Activated naive CD8-positive, alpha-beta T cell treated with anti-CD3 and anti-CD28 coated beads, Interleukin-2, amount 50 U/mL, for 16 hours (primary cell): ENCODE measurements at places on chromosomes 3 and 15.

DNA sequence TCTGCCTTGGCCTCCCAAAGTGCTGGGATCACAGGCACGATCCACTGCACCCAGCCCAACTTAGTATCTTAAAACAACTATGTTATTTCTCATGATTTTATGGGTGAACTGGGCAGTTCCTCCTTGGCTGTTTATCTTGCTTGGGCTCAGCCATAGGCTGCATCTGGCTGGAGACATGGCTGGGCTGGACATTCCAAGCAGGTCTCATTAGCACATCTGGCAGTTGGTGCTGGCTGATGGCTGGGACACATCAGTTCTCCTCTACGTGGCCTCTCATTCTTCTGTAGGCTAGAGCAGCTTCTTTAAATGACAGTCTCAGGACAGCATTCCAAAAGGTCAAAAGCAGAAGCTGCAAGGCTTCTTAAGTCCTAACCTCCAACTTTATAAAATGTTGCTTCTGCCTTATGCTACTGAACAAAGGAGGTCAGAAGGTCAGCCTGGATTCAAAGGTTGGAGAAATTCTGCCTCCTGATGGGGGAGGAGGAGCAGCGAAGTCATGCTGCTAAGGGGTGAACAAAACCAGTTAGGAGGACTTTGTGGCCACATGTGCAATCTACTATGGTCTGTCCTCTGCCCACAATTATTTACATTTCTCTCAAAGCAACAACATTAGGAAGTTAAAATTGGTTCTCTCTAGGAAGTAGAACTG lies 144.0 kb downstream of the AQP9 start:
- DNase-seq: no peak

GRCh38 chr15:63308947-63309346 lies 31.5 kb downstream of the APH1B start:
- no peak for DNase-seq

- DNase-seq: no peak
Observed at GRCh38 chr3:195226900-195227447, 44.0 kb downstream of the XXYLT1 start.

GRCh38 chr3:145448436-145448835 lies 712.5 kb downstream of the PLOD2 start:
- no peak for DNase-seq

GRCh38 chr15:40081691-40082194 lies 26.9 kb downstream of the BMF start:
- no peak for DNase-seq

GRCh38 chr15:95377258-95377852 lies 953.1 kb upstream of the NR2F2 start:
- DNase-seq: no peak

- DNase-seq: no peak
Observed at GRCh38 chr15:70653426-70653825, 109.9 kb downstream of the UACA start.

DNA sequence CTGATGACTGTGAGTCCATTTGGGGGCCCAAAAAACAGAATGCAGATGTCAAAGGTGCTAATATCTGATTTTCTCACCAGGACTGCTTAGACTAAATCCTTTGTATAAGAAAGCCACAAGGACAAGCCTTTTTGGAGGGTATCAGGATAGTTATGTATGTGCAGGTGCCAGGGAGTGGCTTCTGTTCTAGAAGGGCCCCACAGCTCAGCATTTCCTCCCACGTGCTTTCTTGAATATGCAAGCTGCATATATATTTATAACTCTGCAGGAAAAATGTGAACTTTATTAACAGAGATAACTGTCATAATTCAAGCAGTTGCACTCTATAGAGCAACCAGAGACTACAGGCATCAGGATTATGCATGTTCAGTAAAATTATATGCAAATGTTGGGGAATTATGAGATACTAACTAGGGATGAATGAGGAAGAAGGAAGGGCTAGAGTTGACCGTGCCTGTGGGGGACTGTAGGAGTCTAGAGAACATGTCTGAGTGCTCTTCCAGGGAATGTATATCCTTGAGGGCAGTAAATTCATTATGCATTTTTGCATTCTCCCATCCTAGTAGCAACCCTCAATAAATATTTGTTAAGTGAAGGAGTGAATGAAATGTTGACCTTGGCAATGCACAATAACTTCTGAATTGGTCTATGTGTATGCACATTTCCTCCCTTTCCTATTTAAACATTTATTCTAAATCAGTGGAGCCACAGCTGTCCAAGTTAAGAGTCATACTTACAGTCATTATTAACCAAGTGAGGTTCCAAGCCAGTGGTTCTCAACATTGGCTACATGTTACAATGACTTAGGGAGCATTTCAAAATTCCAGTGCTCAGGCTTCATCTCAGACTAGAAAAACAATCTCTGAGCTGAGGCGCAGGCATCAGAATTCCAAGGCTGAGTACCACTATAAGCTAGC lies 94.8 kb upstream of the ANKRD28 start:
- DNase-seq: no peak

DNA sequence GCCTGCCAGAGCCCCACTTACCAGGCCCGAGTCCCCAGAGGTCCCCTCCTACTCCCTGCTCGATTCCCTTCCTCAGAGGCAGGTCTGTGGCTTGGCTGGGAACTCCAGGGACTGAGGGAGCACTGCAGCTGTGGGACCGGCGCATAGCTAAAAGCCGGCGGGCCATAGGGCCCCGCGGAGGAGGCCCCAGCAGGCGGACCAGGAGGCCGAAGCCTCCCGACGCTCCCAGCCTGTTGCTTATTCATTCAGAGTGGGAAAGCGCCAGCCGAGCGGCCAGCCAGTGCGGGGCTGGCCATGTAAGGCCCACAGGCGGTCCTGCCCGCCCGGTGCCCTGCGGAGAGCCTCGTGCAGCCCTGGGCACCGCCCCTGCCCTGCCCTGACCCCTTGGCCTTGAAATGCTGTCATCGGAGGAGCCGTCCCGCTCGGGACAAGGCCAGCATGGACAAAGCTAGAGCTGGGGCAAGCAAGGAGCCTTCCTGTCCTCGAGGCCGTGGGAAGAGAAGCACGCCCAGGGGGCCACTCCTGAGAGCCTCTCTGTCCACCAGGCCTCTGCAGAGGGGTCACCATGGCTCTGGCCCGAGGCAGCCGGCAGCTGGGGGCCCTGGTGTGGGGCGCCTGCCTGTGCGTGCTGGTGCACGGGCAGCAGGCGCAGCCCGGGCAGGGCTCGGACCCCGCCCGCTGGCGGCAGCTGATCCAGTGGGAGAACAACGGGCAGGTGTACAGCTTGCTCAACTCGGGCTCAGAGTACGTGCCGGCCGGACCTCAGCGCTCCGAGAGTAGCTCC lies at the start of gene LOXL1:
Gene LOXL1 (plus strand): TSS at position 244 of the 784 bp plus-strand sequence. CDS start 322 bp downstream, at position 566.
- no peak for DNase-seq

GRCh38 chr3:89098173-89098572 lies 9.2 kb upstream of the EPHA3 start:
- no peak for DNase-seq

DNA sequence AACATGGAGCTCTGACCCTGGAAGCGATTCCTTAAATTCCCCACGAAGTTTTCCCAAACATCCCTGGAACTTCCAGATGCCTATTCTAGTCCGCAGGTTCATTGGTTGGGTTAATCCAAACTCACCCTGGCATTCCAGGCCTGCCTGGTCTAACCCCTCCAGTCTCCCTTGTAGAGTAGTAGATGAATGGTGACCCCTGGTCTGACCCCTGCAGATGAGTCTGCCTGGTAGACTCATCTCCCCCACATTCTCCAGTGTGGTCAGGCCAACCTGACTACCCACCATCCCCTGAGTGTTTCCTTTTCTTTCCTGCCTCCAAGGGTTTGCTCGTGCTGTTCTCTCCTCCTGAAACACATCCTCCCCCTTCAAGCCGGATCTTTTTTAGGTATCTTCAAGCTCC lies 10.8 kb upstream of the HRH1 start:
- DNase-seq: no peak

DNA sequence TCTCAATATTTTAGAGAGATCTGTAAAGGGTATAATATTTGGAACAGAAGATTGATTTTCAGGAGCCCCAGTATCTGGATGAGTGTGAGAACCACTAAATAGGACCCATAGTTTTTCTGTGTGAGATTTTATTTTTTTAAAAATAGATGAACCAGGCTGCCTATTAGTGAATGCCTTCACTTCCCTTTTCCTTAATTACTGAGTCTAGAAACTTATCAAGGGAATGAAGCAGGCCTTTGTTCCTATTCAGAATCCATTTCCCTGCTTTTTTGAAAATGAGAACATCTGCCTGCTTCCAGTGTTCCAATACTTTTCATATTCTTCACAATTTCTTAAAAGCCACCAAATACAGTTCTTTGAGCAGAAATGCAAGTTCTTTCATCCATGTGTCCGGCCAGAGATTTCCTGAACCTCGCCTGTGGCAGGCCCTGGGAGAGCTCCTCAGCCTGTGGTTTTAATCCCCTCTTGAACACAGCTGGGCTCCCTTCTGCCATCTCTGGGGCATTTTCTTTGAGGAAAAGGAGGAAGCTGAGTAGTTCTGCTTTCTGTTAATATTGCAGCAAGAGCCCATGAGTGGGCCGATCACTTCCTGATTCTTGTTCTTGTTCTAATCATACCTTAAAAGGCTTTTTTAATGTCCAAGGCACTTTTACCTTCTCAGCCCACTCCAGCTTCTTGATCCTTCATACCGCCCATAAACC lies 4.7 kb downstream of the EHD4 start:
- no peak for DNase-seq

GRCh38 chr3:197700095-197700494 lies 36.6 kb downstream of the RUBCN start:
- DNase-seq: no peak

DNA sequence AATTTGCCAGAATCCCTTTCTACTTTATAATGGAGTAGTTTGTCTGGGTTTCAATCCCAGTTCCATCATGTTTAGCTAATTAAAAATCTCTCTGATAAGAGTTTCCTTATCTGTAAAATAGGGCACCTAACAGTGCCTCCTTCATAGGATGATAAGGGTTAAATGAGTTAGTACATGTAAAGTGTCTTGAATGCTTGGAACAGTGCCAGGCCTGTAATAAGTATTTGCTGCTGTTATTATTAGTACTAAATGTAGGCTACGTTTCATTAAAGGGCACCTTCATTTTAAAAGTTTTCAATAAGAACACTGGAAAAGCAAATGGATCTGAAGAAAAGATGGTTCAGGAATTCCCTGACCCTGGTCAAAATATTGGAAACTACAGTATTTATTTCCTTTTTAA lies 11.8 kb upstream of the SLC2A2 start:
- no peak for DNase-seq
